ENCODE measurements at places on chromosomes 5 and 9.
A peak's percentile ranks its signal among the peaks of the same experiment; 100 is the strongest.

- DNase-seq: no peak
Observed at GRCh38 chr9:78070521-78070920, 38.9 kb upstream of the GNAQ start.

GRCh38 chr5:151680944-151681427 is 5.7 kb downstream of the SPARC start:
- no peak for DNase-seq

DNA sequence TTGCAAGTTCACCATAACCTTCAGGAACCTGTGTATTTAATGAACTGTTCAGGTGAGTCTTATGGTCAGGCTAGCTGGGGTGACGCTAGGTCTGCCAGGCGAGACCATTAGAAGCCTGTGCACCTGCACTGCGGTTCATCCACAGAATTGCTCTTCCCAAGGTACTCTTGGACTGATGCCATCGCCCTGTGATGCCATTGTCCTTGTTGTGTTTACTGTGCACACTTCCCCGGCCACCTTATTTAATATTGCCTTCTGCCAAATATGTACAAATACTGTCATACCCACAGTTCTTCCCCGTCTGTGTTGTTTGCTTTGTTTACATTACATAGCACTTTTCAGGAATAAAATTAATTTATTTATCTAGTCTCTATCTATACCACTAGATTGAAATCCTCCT is 66.3 kb downstream of the RCL1 start:
- no peak for DNase-seq

DNA sequence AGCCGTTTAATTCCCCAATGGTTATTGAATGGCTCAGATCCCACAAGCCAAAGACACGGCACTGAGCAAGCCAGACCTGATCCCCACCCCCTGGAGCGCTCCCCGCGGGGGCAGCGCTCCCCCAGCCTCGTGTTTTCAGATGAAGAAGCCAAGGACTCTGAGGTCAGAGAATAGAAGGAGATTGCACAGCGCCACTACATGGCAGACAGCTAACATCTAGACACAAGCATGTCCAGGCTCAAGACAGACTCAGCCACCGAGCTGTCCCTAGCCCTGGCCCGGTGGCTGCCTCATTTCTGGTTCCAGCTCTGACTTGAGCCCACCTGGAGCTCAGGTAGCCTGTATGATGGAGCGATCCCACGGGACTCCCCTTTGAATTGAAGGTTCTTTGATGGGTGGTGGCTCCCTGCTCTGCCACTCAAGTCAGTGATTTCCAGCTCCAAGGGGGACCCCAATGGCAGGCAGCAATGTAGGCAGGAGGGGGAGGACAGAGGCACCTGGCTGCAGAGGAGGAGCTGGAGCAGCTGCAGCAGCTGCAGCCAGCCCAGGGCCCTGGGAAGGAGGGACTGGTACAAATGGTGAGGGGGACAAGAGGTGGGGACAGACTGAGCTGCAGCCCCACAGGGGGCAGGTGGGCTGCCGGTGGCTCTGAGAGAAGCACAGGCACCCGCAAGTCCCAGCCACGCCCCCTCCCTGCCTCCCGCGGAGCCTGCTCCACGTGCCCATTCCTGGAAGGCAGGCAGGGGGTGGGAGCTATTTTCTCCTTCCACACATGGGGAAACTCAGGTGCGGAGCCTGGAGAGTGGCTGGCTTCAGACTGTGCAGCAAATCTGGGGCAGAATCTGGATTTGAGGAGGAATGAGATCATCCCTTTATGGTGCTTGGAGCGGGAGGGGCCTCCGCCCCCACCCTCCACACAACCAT is 40.2 kb downstream of the NTNG2 start:
- no peak for DNase-seq

- DNase-seq: no peak
Observed at GRCh38 chr9:18256568-18256967, 217.4 kb upstream of the ADAMTSL1 start.

- no peak for DNase-seq
Observed at GRCh38 chr5:174606153-174606552, 118.2 kb upstream of the MSX2 start.

DNA sequence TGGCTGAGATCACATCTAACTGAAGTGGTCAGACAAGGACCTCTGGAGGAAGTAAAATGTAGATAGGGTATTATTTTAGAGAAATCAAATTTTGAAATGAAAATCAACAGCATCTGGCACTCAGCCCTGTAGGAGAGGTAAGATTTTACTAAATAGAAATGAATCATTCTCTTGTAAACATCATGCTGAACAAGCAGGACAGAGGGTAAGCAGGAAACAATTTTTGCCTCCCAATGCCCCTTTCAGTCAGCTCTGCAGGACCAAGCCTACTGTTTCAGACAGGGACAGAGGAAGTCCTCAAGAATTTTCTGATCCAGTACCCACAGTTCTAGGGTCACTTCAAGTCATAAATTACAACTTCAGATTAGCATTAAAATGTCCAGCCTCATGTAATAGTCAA is 190.1 kb downstream of the ESM1 start:
- DNase-seq: no peak

- DNase-seq: no peak
Observed at GRCh38 chr5:113087976-113088514, 111.4 kb downstream of the DCP2 start.

DNA sequence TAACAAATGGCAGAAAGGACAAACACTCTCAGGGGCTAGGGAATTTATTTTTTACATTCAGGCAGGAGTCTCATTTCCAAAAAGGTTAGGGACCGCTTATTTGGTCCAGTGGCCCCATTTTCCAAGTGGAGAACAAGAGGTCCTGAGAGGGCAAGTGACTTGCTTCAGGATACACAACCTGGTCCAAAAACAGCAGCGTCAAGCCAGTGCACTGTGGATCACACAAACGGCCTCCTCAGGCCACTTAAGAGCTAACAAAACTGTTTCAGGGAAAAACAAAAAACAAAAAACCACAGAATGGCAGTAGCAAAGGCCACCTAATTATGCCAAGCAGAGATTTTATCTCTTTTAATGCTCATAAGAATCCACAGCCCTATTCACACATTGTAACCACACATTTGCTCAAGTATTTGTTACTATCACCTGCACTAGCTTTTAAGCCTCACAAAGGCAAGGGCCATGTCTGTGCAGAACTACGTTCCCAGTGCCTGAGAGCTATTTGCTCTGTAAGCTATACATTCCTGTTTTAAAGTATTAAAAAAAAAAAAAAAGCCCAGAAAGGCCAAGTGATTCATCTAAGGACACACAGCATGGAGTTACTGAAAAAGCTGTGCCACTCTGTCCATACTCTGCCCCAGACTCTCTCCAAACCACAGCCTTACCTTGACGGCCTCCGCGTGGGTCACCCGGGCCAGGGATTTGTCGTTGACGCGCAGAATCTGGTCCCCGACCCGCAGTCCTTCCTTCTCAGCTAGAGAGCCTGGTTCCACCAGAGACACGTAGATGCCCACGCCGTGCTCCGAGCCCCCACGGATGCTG is 1.5 kb downstream of the WHRN start:
- DNase-seq: peak; percentile 45

DNA sequence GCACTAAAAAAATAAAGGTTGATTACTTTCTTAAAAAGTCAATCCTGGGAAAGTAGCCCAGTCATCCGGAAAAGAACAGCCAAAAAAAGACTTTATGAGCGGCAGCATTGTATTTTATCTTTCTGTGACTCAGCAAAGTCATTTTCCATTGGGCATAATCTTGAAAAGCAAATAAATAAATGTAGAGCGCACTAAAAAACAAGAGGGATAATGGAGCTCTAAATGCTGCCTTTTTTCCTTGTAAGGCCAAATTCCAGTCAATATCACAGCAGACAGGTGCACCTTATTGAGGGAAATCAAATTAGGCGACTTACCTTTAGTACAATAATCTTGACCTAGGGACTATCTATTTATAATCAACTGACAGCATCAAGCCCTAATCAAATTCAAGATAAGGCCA is 266.8 kb downstream of the MTRR start:
- peak; percentile 7 for DNase-seq

GRCh38 chr5:83441747-83442146 is 29.8 kb upstream of the VCAN start:
- no peak for DNase-seq

DNA sequence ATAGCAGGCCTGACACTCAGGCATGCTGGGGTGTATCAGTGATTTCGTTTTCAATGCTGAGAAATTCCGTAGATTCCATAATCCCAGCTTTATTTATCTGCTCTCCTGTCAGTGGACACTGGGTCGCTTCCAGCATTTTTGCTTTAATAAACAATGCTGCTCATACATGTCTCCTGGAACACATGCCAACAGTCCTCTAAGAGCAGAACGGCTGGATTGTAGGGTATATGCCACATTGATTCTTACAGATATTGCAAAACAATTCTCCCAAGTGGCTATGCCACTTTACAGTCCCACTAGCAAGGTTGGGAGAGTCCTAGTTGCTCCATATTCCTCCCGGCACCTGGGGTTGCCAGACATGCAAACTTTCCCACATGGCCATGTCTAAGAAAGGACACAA is 81.9 kb downstream of the RAPGEF1 start:
- no peak for DNase-seq

GRCh38 chr5:82349652-82350051 is 71.5 kb upstream of the RPS23 start:
- peak; percentile 34 for DNase-seq

DNA sequence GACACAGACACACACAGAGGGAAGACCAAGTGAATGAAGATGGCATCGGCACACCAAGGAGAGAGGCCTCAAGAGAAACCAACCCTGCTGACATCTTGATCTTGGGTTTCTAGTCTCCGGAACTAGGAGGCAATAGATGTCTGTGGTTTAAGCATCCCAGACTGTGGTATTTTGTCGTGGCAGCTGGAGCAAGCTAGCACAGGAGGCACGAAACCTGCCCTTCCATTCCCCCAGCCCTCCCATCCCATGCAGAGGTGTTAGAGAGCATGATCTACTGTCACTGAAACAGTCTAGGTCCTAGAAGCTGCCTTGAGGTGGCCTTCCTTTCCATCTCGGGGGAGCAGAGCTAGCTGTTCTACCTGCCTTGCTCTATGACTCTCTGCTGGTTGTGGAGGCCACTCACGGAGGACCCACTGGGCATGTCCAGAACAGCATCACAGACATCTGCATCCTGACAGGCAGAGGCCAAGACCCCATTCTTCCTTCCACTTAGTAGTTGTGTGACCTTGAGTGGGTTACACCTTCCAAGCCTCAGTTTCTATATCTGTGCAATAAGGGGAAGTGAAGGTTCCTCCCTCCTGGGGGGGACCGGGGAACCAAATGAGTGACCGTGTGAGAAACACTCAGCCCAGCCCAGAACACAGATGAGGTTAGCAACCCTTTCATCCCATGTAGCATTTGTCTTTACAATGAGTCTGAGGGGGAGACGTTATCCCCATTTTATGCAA is 134.3 kb upstream of the BOD1 start:
- DNase-seq: no peak
